Tibial artery (tissue), 4 donors: ENCODE measurements at places on chromosomes 3 and 15.

DNA sequence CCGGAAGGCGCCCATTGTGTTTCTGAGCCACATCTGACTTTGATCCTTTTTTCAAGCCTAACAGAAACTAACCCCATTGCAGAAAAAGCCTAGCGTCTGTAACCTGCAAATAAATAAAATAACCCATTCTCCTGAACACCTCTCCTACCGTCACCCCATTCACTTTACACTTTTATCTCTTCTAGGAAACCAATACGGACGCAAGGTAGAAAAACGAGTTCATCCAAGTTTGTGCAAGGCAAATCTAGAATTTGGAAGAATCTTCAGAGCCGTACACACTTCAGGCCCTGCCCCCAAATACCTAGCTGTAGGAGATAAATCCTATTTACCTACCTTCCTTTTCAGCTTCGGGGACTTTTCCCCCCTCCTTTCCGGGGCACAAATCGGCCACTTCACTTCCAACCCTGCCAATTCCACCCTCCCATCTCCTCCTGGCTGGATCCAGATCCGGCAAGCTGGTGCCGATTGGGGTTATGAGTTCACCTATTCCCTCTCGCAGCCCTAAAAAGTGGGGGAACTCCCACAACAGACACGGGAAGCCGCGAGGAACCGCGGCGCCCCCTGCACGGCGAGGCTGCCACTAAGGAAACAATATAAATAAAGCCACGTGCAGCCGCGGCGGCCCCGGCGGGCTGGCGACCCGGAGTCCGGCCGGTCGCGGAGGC, 987 bp downstream of the PRTG start:
- H3K27ac ChIP-seq: peak overlapping the region; percentile 72
- no peaks in the 10 kb centered on the region for H3K27me3 ChIP-seq
- DNase-seq: no peak
- H3K4me1 ChIP-seq: no peaks in the 10 kb centered on the region
- peak overlapping the region; percentile 67 for H3K4me3 ChIP-seq
- H3K36me3 ChIP-seq: no peaks in the 10 kb centered on the region

DNA sequence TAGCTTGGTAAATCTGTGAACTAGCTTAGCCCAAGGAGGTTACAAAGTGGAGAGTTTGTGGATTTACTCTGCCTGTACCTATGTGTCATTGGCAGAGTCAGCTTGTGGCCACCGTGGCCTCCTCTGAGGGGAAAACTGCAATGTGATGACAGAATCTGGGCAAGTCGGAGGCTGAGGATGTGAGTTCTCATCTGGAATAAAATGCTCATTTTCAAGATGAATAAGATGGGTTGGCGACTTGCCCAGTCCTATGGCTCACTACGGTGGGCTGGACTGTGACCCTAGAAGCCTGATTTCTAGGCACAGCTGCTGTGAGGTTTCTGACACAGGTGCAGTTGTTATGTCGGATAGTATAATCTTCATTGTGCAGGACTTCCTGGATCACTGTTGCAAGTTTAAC, 83.7 kb downstream of the ETV5 start:
- DNase-seq: no peak
- no peaks in the 10 kb centered on the region for H3K36me3 ChIP-seq
- H3K27ac ChIP-seq: no peak overlapping the region
- H3K4me3 ChIP-seq: no peak overlapping the region
- H3K27me3 ChIP-seq: no peaks in the 10 kb centered on the region
- no peaks in the 10 kb centered on the region for H3K4me1 ChIP-seq

DNA sequence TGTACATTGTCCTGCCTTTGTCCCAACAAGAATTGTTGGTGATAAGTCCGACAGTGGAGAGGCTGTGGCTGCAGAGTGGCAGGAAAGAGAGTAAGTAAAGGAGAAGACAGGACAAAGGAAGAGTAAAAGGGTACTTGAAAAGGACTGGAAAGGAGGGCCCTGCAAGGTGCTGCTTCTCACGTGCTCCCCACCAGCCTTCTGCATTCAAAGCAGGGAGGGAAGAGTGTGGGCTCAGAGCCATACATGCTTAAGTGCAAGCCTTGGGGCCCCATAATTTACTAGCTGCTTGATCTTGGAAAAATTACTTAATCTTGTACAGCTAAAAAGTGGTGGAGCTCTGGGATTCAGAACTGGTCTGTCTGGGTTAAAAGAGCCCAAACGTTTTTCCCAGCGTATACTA, 29.9 kb downstream of the MME start:
- no peak overlapping the region for H3K4me3 ChIP-seq
- no peaks in the 10 kb centered on the region for H3K4me1 ChIP-seq
- H3K27me3 ChIP-seq: peaks cover 4% of the 10 kb centered on the region
- no peaks in the 10 kb centered on the region for H3K36me3 ChIP-seq

DNA sequence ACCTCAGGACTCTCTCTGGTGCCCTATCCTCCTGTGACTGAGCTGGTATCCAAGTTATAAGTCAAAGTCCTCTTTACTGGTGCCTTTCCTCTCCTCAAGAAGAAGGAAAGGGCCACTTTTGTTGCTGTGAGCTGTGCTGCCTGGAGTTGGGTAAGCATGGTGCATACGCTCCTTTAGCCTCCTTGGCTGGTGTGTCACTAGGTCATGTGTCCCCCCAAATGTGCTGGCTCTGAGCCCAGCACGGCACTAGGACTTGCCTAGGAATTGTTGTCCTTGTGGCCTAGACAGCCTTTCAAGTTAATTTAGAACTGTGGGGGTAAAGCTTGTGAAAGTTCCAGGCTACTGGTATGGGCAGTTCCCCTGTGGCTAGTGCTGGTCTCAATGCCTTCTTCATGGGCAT, 113.8 kb downstream of the UBE2E2 start:
- H3K27ac ChIP-seq: no peak overlapping the region
- no peaks in the 10 kb centered on the region for H3K27me3 ChIP-seq
- no peak for DNase-seq
- H3K4me1 ChIP-seq: peaks cover 20% of the 10 kb centered on the region
- H3K36me3 ChIP-seq: no peaks in the 10 kb centered on the region
- no peak overlapping the region for H3K4me3 ChIP-seq

DNA sequence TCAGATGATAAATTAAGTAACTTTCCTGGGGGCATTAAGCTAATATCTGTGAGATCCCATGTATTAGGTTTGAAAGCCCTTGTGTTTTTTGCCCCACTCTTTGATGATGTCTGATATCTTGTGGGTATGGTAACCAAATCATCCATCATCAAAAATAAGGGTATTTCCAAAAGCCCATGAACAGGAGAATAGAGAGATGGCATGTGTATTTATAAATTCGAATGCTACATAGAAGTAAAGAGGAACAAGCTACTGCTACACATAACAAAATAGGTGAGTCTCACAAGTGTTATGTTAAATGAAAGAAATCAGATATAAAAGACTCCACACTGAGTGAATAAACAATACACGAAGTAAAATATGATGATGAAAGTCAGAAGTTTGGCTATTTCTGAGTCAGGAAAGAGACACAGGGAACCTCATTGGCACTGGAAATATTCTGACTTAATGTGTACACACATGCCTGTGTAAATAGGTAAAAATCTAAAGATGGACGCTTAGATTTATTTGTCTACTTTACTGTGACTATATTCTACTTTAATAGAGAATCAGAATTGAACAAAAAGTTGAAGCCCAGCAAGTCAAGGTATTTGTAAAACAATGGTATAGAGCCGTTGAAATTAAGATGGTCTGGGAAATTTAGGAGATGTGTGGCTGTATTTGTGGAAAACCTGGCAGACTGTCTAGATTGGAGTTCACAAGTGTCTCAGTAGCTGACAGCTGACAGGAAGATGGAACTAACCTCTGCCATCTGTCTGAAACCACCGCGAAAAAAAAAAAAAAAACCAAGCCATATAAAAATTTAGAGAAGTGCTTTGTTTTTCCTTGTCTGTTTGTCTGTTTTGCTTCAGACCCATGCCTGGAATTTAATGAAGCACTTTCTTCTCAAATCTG, 111.0 kb upstream of the TGFBR2 start:
- H3K4me3 ChIP-seq: no peak overlapping the region
- H3K4me1 ChIP-seq: no peaks in the 10 kb centered on the region
- H3K36me3 ChIP-seq: no peaks in the 10 kb centered on the region
- no peak for DNase-seq
- H3K27me3 ChIP-seq: no peaks in the 10 kb centered on the region
- H3K27ac ChIP-seq: peak overlapping the region; percentile 87

GRCh38 chr15:56759450-56759845, 26.1 kb upstream of the ZNF280D start:
- no peak overlapping the region for H3K4me3 ChIP-seq
- no peak overlapping the region for H3K27ac ChIP-seq
- H3K4me1 ChIP-seq: peaks cover 35% of the 10 kb centered on the region
- peak; percentile 73 for DNase-seq
- H3K27me3 ChIP-seq: no peaks in the 10 kb centered on the region

GRCh38 chr15:90412356-90413194, 24.5 kb downstream of the IQGAP1 start:
- no peak overlapping the region for H3K4me3 ChIP-seq
- no peaks in the 10 kb centered on the region for H3K36me3 ChIP-seq
- H3K4me1 ChIP-seq: peaks cover 39% of the 10 kb centered on the region
- peak overlapping the region; percentile 54 for H3K27ac ChIP-seq
- peak; percentile 67 for DNase-seq
- H3K27me3 ChIP-seq: no peaks in the 10 kb centered on the region

DNA sequence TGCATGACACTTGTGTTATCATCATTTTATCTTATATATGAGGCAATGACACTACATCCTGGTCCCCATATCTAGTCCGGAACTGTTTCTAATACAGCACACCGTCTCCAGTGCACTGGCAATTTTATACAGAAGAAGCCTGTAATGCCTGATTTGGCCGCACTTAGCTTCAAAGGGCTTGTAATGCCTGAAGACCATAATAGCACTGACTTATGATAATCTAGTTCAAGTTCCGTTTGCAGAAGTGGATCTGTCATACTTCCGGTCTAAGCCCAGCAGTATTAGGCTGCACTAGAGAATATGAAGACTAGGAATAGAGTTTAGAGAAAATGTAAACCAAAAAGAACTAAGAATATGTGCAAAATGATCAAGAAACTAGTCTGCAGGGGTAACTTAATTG, 1.3 kb downstream of the BNIP2 start:
- no peak for DNase-seq
- no peaks in the 10 kb centered on the region for H3K27me3 ChIP-seq
- H3K27ac ChIP-seq: peak overlapping the region; percentile 91
- H3K4me3 ChIP-seq: peak overlapping the region; percentile 72
- H3K4me1 ChIP-seq: no peaks in the 10 kb centered on the region
